Occipital lobe (tissue), 3 donors: ENCODE measurements at places on chromosomes 5 and 9. TPM values are rescaled to one million over a fixed set of nuclear protein-coding genes. Genes with fewer than 3 reads are reported as not detected.

GRCh38 chr5:30117135-30117534 lies 1076.4 kb upstream of the CDH6 start:
- no peak for DNase-seq

GRCh38 chr5:83095957-83096539 lies 18.7 kb downstream of the XRCC4 start:
- DNase-seq = no peak

- DNase-seq = no peak
Measured at GRCh38 chr9:82153032-82153431, 164.5 kb downstream of the SPATA31D1 start.

DNA sequence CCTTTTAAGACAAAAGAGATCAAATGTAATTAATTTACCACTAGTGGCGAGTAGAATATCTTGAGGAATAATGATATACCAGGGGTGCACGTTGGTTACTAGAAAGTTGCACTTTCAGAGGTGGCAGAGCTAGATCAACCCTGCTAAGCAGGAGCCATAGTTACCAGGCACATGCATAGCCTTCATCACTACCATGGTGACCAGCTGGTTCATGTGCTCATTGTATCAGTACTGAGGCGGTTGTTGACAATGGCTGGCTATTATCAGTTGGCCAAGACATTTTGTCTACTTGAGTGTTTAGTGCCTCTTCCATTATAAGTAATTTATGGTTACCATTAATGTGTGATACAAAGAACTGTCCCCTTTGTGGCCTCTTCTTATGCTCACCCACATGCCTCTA lies 201.2 kb downstream of the FGF10 start:
- no peak for DNase-seq

DNA sequence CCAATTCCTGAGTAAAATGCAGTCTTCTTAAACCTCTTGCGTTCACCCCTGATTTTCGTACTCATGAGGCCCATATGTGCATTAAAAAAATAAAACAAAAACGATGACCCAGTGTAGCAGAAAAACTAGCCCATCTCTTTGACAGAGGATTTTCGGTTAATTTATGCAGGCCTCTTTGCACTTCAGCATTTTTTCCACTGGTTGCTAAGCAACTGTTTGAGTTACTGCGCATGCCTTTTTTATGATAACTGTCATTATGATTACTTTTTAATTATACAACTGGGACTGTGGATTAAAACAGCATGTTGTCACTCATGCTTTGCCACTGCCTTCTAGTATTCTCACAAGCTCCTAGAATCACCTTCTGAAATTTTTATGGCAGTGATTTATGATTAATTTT lies 165.0 kb downstream of the SMARCA2 start:
- no peak for DNase-seq

GRCh38 chr9:127130661-127131538 lies 8.5 kb upstream of the ANGPTL2 start:
- peak; percentile 65 for DNase-seq

GRCh38 chr9:71908825-71909224 lies 2.2 kb downstream of the ABHD17B start:
- DNase-seq = no peak

DDX4 gene
- total RNA-seq = not detected

- peak; percentile 30 for DNase-seq
Measured at GRCh38 chr5:138461343-138462125, 3.7 kb upstream of the EGR1 start.

DNA sequence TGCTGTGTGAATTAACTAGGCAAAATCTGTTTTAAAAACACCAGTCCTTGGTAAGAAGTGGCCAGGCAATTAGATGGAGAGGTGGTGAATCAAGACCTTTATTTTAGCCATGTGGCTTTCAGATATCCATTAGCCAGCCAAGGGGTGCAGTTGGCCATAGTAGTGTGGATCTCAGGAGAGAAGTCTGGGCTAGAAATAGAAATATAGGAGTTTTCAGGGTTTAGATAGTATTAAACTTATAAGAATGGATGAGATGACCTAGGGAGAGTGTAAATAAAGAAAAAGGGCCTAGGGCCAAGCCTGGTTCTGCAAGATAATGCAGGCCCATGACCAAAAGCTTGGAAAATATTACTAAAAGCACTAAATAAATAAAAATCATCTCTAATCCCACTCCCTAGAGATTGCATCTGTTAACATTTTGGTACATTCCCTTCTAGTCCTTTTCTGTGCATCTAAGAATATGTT lies 40.3 kb upstream of the KIF2A start:
- DNase-seq = no peak

GRCh38 chr5:2685651-2686272 lies 65.7 kb downstream of the IRX2 start:
- DNase-seq = no peak

- no peak for DNase-seq
Measured at GRCh38 chr5:91443761-91444467, 60.8 kb upstream of the ARRDC3 start.

DNA sequence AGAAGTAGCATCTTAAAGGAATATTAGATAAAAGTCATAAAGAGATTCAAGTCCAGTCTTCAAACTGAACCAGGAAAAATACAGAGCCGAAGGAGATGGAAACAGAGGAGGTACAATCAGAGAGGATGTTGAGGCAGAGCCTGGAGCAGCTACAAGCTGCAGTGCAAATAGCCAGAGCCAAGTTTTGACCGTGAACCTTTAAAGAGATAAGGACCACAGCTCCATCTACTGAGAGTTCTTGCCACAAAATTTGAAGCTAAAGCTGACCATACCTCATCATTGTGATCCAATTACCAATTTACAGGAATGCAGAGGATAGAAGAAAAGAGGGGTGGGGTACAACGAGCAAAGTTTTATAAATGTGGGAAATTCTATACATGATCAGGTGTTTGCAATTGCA lies 10.4 kb upstream of the DEPDC1B start:
- no peak for DNase-seq

SUSD1 gene
- 44.1 TPM for total RNA-seq

KCNT1 gene
- total RNA-seq = 2.7 TPM

GRCh38 chr5:53545744-53546143 lies 14.7 kb upstream of the NDUFS4 start:
- no peak for DNase-seq

TRIM41 gene
- 11.9 TPM for total RNA-seq

DNA sequence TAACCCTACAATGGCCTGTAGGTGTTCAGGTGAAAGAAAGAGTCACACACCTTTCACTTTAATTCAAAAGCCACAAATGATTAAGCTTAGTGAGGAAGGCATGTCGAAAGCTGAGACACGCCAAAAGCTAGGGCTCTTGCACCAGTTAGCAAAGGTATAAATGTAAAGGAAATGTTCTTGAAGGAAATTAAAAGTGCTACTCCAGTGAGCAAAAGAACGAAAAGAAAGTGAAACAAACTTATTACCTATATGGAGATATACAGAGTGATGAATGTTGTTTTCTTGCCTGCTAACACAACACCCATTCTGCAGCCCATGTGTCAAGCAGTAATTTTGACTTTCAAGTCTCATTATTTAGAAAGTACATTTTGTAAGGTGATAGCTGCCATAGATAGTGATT lies 254.2 kb upstream of the SLC24A2 start:
- DNase-seq = no peak

GRCh38 chr5:59769041-59769360 lies 124.5 kb downstream of the PDE4D start:
- DNase-seq = no peak

DNA sequence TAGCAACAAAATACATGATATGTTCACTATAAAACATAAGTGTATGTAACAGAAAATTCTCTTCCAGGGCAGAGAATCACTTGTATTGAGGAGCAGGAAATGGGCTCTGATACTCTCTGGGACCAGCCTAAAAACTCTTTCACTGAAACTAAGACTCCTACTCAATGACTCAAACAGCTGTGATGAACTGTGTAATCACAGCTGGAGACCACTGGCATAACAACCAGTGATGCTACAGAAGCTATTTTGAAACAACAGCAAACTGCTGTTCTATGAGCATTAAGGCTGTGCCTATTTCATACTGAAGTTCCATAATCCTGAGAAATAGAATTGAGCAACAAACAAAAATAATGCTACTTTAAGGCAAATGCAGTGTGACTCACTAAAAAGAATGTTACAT lies 594.0 kb downstream of the HINT1 start:
- no peak for DNase-seq

DNA sequence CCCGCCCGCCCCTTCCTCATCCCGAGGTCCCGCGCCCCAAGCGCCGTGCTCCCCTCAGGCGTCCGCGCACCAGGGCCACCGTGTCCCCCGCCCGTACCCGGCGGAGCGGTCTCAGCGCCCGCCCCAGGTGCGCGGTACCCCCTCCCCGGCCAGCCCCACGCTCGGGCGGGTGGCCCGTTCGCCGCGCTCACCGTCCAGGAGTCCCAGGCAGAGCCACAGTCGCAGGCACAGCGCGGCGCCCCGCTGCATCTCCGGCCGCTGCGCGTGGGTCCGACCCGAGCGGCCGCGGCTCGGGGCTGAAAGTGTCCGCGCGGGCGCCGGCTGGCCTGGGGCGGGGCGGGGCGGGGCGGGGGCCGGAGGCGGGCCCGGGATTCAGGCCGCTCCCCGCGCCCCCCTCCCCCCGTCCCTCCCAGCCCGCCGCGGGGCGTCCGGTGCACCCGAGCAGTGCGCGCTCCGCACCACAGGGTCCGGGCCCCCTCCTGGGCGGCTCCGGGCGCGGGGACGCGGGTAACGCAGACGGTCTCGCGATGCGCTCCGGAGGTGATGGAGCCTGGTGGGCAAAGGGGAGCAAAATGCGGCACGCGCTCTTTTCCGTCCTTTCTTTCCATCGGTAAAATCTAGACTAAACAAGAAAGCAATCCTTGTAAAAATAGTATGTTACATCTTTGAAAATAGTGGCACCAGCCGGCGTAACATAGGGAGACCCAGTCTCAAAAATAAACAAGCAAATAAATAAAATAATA lies at the start of gene FLT4:
Gene FLT4 (minus strand): TSS at position 304 of the 743 bp plus-strand sequence. CDS start 55 bp downstream, at position 249.
- no peak for DNase-seq

NUTM2G gene
- not detected for total RNA-seq

DNA sequence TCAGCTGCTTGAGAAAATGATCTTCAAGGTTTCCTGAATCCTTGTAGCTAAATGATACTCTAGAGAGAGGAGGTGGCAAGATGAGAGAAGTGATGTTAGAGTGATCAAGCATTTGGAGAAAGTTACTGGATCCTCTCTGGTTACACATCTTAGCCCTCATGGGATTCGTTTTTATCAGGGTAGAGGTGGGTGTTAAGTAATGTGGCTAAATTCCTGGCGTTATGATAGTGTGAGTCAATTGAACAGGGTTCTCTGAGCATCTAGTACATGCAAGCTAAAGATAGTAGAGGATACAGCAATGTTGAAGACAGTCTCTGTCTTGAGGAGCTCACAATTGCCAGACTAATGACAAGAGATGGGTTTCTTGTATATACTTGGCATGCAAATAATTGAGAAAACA lies 123.7 kb downstream of the PSD2 start:
- DNase-seq = no peak

- no peak for DNase-seq
Measured at GRCh38 chr9:83649515-83649914, 26.6 kb downstream of the IDNK start.

PCDHB7 gene
- total RNA-seq = 13.4 TPM
